ENCODE measurements at places on chromosomes 1 and 21.

- no peak for DNase-seq
These were observed 138.4 kb upstream of the LHX8 start for GRCh38 chr1:74995821-74996220.

- no peak for DNase-seq
These were observed 12.2 kb downstream of the ADSS2 start for GRCh38 chr1:244439391-244440032.

GRCh38 chr21:39918558-39918957, 51.3 kb downstream of the PCP4 start:
- no peak for DNase-seq

- no peak for DNase-seq
These were observed 126.0 kb downstream of the PRDM2 start for GRCh38 chr1:13826009-13826408.

DNA sequence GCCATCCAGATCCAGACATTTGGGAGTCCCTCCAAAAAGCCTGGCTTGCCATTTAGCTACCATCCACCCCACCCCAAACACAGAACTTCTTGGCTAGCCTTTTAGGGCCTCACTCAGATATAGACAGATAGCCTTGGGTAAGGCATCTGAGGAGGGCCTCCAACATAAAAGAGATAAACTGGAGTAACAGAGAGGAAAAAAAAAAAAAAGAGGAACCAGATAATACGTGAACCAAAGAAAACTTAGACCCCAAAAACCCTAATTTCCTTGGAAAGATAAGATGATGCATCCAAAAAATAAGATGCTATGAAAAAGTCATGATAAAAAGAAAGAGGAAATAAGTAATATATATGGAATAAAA, 19.8 kb upstream of the LSS start:
- DNase-seq = no peak
